ENCODE measurements at places on chromosomes 12 and 14.

- H3K36me3 ChIP-seq, result no peaks in the 10 kb centered on the region
- no peak for DNase-seq
- H3K4me1 ChIP-seq, result no peaks in the 10 kb centered on the region
- H3K4me3 ChIP-seq, result no peak overlapping the region
These were observed 31.0 kb downstream of the SIX1 start for GRCh38 chr14:60618241-60618640.

DNA sequence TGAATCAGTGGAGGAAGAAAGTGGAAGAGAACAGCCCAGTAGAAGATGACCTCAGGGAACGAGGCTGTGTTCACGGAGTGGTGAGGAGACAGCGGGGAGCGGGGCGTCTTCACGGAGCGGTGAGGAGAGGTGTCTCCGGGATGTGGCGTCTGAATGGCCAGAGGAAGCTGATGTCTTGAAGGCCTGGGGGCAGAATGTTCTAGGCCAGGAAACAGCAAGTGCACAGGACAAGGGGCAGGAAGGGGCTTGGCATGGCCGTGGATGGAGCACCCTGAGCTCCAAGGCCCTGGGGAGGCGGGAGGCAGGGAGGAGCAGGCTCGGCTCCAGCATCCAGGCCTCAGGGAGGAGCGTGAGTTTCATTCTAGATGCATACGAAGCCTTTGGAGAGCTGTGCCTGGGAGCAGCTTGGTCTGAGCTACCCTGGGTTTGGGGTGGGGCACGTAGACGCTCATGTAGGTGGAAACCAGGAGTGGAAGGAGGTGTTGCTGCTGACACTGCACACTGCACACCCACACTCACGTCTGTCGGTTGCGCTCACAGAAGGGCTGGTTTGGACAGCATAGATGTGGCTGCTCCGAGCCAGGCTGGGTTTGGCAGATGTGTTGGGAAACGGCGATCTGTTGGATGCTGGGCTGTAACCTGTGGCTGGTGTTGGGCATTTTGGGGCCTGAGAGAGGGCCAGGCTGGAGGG lies 131.6 kb downstream of the ADGRD1 start:
- no peak for DNase-seq
- no peaks in the 10 kb centered on the region for H3K27me3 ChIP-seq
- no peaks in the 10 kb centered on the region for H3K36me3 ChIP-seq
- no peak overlapping the region for H3K4me3 ChIP-seq
- no peaks in the 10 kb centered on the region for H3K4me1 ChIP-seq

DNA sequence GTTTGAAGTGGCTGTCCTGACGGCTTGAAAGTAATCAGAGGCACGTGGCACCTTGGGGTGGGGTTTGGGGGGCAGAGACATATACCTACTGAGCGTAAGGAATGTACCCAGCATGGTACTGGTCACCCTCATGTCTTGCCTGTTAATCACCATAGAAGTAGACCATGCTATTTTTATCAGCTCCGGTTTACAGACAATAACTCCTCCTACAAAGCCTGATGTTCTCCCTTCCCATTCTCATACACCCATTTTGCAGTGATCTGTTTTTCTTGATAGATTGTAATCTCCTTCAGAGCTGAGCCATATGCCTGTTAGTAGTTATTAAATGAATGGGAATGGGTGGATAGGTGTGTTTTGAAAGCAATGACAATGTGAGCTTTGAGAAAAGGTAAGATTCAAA lies 10.5 kb downstream of the EVL start:
- H3K27me3 ChIP-seq, result no peaks in the 10 kb centered on the region
- H3K27ac ChIP-seq, result peak overlapping the region; percentile 92
- peaks cover 96% of the 10 kb centered on the region for H3K4me1 ChIP-seq

DNA sequence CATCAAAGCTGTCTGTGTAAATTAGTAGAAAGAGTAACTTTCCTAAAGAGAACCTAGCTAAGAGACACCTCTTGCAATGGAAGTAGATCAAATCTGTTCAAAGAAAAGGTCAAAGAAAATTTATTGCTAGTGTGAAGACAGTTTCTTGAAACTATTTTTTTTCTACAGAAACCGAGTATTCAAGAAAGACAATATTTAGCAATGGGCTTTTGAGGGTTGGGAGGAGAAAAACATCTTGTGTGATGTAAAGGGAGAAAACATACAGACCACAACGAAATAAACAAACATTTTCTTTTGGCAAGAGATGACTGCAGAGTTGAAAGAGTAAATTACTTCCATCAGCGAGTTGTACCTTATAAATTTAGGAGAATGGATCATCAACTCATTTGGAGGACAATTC lies 24.4 kb downstream of the NKX2-1 start:
- H3K4me3 ChIP-seq, result no peak overlapping the region
- H3K27ac ChIP-seq, result no peak overlapping the region
- peaks cover 39% of the 10 kb centered on the region for H3K27me3 ChIP-seq

- no peaks in the 10 kb centered on the region for H3K27me3 ChIP-seq
- no peak overlapping the region for H3K4me3 ChIP-seq
- no peaks in the 10 kb centered on the region for H3K4me1 ChIP-seq
- DNase-seq, result no peak
These were observed 129.9 kb upstream of the PDZRN4 start for GRCh38 chr12:41058266-41058665.

- no peak for DNase-seq
- H3K36me3 ChIP-seq, result peaks cover 1% of the 10 kb centered on the region
- H3K4me1 ChIP-seq, result peaks cover 7% of the 10 kb centered on the region
- H3K27ac ChIP-seq, result no peak overlapping the region
- H3K4me3 ChIP-seq, result no peak overlapping the region
These were observed 56.9 kb downstream of the PHETA1 start for GRCh38 chr12:111312016-111312415.

GRCh38 chr12:15649347-15649746 lies 139.8 kb downstream of the EPS8 start:
- no peaks in the 10 kb centered on the region for H3K27me3 ChIP-seq
- no peaks in the 10 kb centered on the region for H3K4me1 ChIP-seq
- H3K27ac ChIP-seq, result no peak overlapping the region
- no peak overlapping the region for H3K4me3 ChIP-seq
- DNase-seq, result no peak
- no peaks in the 10 kb centered on the region for H3K36me3 ChIP-seq

Measured in activated T-helper 1 cell treated with anti-CD3 and anti-CD28 coated beads, Interleukin-12 subunit alpha, Interleukin-12 subunit beta, Interleukin-2, Interleukin-4 antibody, amounts not matched to agents 30 ng/mL and 10 ng/mL and 1 ng/mL, durations not matched to agents 14 hours and 24 hours and 36 hours (primary cell).